ENCODE measurements at places on chromosomes 16 and 17.
A peak's percentile ranks its signal among the peaks of the same experiment; 100 is the strongest.

- no peak for DNase-seq
These were observed 94.2 kb upstream of the CREBBP start for GRCh38 chr16:3974751-3975150.

DNA sequence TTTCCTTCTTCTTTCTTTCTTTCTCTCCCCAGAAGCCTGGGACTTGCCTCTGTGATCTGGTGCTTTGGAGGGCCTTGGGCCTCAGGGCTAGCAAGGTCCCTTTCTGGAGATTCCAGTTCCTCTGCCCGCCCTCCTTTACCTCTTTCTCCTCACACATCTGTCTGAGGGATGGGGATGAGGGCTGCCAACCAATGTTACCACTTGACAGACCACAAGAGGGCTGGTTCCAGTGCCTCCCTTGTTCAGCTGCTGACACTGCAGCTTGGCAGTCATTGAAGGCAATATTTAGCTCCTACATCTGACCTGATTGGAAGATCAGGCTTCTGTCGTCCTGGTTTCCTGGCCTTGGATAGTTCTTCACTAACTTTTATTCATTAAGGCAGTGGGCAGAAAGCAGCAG lies 3.6 kb upstream of the ZNF652 start:
- peak; percentile 29 for DNase-seq

GRCh38 chr17:81541123-81541522 lies 11.0 kb downstream of the FAAP100 start:
- DNase-seq: no peak

DNA sequence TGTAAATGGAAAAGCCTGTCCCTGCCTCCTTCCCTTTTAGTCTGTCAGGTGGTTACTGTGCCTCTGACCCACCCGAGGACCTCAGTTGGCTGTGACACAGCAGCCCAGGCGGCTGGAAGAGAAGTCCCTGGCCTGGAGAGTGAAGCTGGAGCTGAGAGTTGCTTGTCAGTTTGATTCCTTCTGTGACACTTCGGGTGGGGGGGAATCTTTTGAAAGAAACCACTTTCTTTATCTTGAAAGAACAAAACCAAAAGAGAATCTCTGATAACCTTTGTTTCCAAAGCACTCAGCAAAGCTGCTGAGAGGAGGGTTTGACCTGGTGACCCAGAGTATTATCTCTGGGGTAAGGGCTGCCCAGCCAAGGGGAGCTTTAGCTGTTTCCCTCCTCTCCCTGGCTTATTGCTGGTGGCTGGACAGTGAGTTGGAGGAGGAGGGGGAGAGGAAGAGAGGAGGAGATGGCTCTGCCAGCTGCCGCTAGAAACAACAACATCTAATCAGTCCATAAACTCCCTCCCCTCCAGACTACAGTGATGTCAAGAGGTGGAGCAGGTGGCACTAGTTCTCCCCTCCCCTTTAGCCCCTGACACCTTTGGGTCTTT lies 34.0 kb downstream of the YPEL2 start:
- DNase-seq: no peak

DNA sequence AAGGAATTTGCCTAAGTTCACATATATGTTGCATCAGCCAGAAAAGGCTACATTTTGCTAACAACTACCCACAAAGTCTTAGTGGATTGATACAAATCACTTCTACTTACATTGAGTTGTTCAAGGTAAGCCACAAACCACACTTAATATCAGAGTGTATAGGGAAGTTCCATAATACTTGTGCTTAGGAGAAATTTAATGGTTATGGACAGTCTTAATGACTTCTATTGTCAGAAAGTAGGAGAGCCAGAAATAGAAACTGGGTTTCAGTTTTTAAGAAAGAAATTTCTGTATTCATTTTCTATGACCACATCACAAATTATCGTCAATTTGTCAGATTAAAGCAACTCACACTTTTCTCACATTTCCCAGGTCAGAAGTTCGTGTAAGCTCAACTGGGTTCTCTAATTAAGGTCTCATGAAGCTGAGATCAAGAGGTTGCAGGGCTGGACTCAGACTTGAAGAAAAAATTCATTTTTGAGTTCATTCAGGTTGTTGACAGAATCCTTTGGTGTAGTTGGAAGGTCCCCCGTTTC lies 695.7 kb downstream of the CDH11 start:
- no peak for DNase-seq

DNA sequence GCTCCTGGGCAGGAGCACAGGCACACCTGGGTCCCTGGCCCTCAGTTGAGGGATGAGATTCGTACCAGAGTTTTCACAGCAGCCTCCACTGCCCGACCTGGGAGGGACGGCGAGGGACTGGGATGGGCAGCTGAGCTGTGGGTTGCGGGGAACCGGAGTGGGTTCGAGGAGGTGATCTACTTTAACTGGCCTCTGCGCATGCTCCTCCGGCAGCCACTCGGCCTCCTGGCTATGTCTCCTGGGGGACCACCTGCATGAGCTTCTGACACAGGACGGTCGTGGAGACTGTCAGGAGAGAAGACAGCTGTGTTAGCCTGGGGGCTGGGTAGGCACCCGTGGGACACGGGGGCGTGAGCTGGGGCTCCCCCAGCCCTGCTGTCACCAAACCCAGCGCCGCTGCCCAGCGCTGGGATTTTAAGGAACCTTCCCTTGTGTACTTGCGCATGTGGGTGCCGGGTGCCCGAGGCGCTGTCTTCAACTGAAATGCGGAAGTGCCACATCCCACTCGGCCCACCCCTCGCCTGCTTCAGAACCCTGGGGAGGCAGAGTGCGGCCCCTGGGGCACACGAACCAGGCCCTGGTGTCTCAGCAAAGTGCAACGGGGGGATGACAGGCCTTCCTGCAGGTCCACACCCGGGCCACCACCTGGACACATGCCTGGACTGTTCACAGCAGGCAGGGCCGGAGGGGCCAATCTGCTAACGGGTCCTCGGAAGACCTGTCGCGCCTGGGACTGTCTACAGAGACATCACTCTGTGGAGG lies 36.4 kb downstream of the SLC7A5 start:
- no peak for DNase-seq

- DNase-seq: no peak
These were observed 33.3 kb downstream of the MSI2 start for GRCh38 chr17:57289613-57290012.

DNA sequence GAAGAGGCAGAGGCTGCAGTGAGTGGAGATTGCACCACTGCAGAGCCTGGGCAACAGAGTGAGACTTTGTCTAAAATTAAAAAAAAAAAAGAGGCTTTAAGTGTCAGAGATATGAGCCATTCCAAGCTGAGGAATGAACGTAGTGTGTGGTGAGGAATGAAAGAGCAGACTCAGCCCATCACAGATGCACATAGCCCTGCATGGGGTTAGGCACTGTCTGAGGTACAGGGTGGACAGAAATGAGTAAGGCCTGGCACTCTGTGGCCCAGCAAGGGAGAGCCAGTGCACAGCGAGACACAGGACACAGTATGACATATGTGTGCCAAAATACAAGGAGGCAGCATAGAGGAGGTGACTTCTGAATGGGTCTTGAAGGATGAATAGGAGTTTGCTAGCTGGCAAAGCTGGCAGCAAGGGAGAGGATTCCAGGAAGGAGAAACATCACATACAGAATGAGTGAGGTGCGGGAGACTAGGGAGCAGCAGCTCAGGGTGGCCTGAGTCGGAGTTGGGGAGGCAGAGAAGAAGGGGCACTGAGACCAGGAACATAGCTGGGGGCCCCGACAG lies 8.7 kb upstream of the ZNF469 start:
- DNase-seq: no peak

DNA sequence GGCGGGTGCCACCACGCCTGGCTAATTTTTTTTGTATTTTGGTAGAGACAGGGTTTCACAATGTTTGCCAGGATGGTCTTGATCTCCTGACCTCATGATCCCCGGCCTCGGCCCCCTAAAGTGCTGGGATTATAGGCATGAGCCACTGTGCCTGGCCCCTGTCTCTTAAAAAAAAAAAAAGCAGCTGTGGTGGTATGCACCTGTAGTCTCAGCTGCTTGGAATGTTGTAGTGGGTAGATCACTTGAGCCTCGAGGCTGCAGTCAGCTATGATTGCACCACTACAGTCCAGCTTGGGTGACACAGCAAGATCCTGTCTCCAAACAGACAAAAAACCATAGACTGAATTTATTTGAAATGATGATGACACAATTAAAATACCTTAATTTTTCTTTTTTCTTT lies 24.3 kb downstream of the CDK12 start:
- DNase-seq: no peak

DNA sequence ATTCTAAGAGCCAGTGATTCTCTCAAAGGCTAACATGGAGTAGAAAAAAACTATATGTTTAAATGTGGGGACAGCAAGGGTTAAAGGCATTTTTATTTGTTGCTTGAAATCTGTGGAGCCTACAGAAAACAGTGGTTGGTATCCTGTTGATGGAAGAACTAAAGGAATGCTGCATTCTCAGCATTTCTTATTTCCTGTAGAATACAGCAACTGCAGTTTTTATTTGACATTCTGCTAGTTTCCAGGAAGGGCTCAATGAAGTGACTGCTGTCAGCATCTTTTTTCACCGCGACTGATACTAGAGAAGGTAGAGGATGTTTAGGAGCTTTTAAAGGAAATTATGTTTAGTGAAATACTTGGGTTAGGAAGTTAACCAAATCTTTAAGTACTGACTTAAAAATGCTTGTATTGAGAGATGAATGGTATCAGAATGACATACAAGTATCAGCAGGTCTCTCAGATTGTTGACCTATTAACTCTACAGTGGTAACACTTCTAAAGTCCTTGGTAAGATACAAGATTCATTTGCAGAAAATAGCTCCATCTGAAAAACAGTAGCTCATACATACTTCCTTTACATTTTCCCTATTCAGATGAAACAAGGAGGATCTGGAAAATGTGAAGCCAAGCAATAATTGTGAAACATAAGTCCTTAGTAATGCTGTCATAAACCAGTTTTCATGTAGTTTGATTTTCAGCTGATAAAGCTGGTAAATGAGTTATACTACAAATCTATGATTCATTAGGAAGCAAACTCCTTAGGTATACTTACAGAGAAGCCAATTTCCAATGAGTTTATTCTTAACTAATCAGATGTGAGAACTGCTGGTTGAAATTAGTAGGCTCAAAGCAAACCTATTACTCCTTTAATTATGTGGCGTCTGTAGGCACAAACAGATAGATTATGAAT lies 15.2 kb downstream of the CLTC start:
- no peak for DNase-seq

DNA sequence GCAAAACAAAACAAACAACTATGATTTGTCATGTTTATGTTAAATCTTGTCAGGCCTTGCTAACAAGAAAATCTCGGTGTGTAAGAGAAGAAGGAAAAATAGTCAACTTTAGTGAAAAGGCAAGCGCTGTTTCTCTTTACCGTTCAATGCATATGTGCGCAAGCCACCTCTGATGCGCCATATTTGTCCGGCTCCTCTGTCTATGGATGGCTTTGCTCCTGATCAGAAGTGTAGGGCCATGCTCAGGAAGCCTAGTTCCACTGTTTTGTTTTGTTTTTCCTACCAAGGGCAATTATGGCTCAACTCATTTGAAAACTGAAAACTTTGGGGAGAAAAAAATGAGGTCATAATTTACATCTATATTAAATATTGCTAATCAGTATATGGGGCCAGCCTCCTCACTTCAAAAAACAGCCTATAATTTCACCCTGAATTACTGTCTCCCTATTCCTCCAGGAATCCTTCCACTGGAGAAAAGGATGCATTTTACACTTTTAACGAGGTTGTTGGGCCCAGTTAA lies 4.5 kb downstream of the MAF start:
- DNase-seq: no peak

Data from activated CD4-positive, alpha-beta T cell treated with anti-CD3 and anti-CD28 coated beads, Interleukin-2, amount 50 U/mL, for 4 hours (primary cell).